ENCODE measurements at places on chromosomes 6 and 20.

- no peak for DNase-seq
These were observed 1.4 kb downstream of the RAET1E start for GRCh38 chr6:149896491-149896890.

DNA sequence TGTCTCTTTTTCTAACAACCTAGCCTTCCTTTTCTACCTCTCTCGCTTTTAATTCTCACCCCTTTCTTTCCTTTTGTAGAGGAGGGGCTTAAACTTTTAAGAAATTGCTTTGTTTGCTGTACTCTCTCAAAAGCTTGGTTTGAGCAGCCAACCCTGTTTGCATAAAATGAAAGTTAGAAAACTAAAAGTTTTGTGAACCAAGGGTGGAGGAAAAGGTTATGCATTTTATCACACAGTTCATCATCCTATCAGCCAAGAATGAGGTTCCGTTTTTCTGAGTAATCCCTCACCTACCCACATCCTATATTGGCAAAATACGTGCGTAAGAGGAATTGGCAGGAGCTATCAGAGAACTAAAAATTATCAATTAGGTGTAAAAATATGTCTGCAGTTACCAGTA, 42.8 kb upstream of the LOC128125822 start:
- DNase-seq: no peak

- DNase-seq: no peak
These were observed 75.0 kb downstream of the VTA1 start for GRCh38 chr6:142222022-142222421.

DNA sequence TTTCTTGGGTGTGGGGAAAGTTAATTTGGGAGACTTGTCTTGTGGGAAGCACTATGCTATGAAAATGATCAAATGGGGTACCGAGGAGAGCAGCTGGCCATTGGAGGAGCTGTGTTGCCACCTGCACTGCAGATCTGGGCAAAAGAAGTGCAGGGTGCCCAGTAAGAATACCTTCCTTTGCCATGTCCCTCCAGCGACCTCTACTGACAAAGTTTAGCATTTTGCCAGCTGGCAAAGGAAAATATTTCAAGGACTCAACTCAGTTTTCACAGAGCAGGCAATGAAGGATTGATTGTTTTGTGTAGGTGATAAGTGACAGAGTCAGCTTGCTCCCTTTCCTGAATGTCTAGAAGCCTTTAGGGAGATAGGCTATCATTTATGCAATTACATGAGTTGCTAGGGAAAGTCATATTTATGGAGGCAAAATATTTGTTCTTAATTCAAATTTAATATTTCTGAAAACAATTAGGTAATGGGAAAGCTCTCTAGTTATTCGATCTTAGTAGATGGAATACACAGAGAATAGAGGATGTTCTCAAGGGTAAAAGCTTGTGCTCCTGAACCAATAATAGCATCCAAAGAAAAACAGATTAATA, 118.4 kb downstream of the FARS2 start:
- DNase-seq: no peak

- no peak for DNase-seq
These were observed 258.5 kb downstream of the KHDC1L start for GRCh38 chr6:72966628-72967280.

DNA sequence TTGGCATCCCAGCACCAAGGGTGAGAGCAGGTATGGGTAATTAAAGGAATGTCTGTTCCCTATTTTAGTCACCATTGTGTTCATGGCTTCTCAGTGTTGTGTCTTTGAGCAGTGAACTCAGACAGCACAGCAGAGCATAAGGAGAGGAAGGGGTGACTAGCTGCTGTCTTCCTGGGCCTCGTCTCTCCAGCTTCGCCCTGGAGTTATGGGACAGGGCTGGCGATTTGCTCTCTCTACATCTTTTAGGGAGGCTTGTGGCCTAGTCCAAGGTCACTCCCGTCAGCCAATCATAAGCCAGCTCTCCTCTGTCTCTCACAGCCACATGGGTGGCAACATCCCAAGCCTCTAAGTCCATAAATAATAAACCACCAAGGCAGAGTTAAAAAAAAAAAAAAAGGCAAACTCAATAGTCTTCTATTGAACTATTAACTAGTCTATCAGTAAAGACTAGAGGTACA, 7.3 kb downstream of the CST3 start:
- no peak for DNase-seq

DNA sequence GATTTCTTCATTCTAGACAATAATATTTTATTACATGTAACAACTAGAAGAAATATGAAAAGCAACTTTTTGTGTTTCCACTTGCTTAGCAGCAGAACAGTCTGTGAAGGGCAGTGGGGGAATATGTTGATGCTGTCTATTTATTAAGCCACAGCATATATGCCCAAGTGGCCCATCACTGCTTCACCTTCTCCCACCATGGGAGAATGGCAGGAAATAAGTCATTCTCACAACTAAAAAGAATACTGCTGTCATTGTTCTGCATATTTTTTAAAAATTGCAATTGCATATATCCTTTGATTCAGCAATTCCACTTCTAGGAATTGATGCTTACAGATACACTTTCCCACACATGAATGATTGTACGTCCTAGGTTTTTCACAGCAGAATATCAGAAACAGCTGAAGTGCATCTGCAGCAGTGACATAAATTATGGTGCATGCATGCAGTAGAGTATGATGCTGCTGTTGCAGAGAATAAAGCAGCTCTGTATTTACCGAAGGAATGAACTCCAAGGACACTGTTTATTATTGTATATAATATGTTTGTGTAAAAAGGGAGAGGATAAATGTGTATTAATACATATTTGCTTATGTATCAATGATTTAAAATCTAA, 26.8 kb downstream of the KIF3B start:
- no peak for DNase-seq

- DNase-seq: no peak
These were observed 412.6 kb upstream of the PLCB4 start for GRCh38 chr20:8656335-8656734.

- no peak for DNase-seq
These were observed 1.2 kb downstream of the TAB2 start for GRCh38 chr6:149318581-149319286.

DNA sequence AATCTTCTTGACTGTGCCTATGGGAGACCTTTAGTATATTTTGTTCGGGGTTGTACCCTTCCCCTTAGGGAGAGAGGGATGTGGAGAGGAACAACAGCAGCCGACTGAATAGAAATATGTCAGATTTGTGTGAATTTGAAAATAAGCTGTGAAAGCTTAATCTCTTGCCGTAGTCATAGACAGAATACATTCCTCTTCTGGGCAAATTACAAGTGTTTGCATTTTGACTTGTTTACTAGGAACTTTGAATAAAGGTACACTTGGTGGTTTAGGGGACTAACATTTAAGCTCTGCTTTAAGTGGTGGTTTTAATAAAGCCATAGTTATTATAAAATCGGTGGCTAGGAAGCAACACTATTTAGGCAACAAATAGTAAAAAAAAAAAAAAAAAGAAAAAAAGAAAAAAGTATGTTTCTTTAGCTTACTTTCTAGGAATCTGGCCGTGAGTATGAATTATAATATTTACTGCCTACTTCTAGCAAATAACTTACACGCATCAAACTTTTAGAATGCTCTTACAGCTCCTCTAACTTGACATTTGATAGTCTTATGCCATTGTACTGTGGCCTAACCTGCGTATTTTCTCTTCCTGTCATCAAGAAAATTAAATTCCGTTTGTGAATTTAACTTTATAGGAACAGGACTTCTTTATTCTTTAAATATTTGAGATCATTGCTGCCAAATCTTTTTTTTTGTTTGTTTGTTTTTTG, 65.1 kb downstream of the ZBTB2 start:
- DNase-seq: no peak

DNA sequence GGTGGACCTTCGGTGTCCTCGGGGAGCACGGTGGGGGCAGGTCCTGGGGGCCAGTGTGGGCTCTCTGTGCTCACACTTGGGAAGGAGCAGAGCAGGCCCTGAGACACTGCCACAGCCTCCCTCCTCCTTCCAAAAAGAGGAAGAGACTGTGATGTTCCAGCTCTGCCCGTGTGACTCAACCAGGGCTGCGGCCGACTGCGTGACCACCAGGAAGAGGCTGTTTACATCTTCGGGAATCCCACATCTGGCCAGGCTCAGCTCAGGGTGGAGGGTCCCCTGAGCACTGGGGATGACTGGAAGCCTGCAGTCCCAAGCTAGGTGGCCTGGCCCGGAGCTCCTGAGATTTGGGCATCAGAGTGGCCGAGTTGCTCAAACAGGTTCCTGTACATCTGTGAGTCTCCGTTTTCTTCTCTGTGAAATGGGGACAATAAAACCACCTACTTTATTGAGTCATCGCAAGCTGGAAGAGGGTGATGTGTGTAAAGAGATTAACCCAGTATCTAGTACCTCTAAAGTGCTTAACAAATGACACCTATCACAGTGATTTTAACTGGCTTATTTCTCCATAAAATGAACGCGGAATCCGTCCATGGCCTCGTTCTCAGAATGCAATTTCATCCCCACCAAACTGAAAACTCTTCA, 242.1 kb downstream of the DLL1 start:
- no peak for DNase-seq

GRCh38 chr6:36781669-36782068, 57.6 kb downstream of the CPNE5 start:
- no peak for DNase-seq

DNA sequence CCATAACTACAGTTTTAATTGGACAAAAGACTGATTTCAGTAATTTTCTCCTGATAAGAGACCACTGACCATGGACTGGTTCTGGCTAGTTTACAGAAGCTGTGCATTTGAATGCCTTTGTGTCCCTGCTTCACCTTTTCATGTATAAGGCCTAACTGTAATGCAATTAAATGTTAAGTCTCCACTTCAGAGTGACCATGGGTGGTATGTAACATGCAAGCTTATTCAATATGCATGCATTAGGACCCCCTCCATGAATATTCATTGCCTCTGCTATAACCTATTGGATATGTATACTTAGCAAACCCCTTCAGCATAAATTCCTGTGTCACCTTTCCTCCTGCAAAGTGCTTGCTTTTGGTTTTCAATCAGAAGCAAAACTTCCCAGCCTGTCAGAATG, 2.2 kb downstream of the UBD start:
- DNase-seq: no peak

DNA sequence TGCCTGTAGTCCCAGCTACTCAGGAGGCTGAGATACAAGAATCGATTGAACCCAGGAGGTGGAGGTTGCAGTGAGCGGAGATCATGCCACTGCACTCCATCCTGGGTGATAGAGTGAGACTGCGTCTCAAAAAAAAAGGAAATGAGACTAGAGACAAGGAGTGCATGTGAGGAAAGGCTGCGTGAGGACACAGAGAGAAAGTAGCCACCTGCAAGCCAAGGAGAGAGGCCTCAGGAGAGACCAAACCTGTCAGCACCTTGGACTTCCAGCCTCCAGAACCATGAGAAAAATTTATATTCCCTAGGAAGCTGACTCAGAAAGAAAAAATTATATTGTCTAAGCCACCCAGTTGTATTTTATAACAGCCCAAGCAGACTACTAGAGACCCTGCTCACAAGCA, 7.4 kb upstream of the BEND3 start:
- DNase-seq: no peak

- no peak for DNase-seq
These were observed 48.3 kb downstream of the BTBD9 start for GRCh38 chr6:38591439-38591838.

DNA sequence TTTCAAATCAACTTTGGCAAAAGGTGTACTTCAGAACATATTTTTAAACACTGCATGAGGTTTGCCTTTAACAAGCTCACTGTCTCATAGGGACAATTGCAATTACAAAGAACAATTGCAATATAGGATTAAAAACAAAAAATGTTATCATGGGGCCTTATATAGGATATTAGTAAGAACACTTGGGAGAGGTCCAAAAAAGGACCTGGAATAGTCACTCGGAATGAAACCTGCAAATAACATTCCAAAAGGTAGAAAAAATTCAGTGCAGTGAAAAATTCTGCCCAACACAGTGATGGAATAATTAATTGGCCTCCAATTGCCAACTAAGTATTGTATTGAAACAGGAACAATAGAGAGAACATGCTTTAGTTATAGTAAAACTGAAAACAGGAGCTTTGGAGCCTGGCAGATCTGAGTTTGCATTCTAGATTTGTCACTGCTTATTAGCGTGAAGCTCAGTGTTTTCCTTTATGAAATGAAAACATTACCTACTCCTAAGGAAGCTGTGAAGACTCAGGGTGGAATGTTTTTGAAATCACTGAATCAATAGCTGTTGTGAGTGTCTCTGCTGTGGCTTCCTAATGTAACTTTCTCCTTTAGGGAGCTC, 172.6 kb upstream of the BMP5 start:
- DNase-seq: no peak

Data from T-helper 22 cell (primary cell).